ENCODE measurements at places on chromosomes 2 and 18.
A peak's percentile ranks its signal among the peaks of the same experiment; 100 is the strongest.

DNA sequence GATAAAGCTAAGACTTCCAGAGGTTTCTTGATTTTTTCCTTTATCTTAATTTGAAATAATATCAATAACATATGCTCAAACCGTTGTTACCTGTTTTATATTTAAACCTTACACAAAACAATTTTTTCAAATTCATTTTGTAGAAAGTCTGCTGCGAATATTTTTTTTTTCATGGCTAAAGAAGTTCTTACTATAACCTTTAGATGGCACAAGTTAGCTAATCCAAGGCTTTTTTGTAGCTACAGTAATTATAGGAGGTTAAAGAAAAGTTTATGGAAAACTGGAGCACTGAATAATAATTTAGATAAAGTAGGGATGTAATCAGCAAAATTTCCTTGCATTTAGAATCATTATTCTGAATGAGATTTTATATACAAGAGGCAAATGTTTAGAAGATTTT is 78.0 kb upstream of the PNPT1 start:
- DNase-seq, result no peak

DNA sequence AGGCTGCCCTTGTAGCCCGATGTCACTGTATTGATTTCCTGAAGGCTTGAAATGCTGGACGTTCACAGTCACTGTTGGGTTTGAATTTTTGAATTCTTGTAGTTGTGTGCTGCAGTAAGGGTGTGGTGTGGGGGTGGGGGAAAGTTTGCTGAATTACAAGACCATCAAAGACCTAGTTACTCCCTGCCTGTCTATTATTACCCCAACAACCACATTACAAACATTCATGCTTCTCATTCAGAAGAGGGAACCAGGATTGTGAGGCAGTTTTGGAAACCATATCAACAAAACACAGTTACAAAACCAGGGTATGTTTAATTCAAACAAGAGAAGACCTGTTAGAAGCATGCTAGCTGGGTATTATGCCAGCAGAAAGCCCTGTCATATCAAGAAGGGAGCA is 85.8 kb downstream of the CLHC1 start:
- DNase-seq, result no peak

DNA sequence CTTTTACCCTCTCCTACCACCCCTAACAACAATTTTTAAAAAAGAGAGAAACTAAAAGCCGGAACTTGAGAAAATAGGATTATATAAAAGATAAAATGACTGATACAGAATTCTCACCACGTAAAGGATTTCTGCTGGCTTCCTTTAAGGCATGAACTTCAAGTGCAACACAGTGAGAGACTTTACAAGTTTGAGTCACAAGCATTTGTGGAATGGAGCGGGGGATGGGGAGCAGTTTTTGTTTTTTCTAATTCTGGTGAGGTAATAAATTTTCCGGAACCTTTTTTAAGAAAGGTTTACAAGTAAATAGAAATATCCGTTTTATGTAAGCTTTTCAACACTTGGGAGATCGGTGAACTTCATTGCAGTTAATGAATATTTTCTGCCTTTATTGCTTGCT is 1.8 kb upstream of the CDH2 start:
- DNase-seq, result no peak

GRCh38 chr18:58803978-58804377 is 60.7 kb upstream of the ZNF532 start:
- no peak for DNase-seq

- no peak for DNase-seq
Measured at GRCh38 chr2:14451312-14451711, 181.2 kb upstream of the LRATD1 start.

GRCh38 chr2:185578322-185578721 is 160.3 kb upstream of the FSIP2 start:
- no peak for DNase-seq

DNA sequence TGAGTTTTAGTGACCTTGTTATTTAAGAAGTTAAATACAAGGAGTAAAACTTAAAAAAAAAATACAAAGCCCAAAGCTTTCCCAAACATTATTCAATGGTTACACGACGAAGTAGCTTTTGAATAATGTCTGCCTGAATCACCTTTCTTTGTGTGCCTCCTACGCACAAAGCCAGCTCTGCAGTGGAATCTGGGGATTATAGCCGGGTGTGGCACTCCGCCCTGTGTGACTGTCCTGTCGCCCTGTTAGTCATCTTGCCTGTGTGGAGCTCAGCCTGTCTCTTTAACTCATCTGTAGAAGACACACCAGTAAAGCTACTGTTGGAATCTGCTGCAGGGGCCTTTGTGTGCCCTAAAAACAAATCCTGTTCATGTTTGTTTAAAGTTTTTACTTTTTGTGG is 79.4 kb upstream of the TCF7L1 start:
- DNase-seq, result no peak

DNA sequence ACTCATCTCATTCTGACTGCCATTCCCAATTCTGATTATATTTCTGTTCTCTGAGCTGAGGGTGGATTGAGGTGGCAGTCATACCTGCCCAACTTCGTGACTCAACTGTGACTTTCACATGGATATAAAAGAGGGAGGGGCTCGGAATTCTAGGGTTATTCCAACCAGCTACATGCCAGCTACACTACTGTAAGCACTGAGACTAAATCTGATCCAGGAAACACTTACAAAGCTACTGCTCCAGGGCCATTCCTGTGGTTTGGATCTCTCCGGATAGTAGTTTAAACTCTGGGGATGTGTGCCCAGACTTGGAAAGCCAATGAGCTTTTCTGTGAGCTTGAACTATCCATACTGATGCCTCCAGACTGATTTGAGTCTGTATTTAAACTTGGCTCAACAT is 7.9 kb downstream of the MAP2 start:
- no peak for DNase-seq

DNA sequence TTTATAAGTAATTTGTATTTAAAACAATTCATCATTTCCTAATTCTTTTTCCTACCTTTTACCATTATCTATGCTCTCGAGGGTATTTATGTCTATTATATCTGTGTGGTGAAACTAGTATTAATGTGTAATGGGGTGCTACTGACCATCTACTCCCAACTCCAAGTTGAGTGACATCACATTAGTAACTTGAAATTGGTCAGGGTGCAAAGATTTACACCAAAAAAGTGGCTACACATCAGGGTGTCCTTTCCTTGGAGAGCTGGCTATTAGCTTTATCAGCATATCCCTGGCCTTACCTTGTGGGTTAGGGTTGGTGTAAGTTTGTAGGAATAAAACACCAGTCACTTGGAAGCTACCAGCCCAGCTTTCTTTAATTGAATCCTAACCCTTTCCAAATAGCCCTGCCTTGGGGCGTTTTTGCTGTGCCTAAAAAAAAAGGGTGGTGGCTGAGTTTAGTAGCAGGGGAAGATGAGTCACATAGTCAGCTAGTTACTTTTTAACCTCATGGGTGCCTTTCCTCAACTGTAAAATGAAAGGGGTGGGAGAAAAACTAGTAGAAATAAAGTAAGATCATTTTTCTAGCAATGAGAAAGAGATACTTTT is 14.0 kb downstream of the ANXA4 start:
- no peak for DNase-seq

DNA sequence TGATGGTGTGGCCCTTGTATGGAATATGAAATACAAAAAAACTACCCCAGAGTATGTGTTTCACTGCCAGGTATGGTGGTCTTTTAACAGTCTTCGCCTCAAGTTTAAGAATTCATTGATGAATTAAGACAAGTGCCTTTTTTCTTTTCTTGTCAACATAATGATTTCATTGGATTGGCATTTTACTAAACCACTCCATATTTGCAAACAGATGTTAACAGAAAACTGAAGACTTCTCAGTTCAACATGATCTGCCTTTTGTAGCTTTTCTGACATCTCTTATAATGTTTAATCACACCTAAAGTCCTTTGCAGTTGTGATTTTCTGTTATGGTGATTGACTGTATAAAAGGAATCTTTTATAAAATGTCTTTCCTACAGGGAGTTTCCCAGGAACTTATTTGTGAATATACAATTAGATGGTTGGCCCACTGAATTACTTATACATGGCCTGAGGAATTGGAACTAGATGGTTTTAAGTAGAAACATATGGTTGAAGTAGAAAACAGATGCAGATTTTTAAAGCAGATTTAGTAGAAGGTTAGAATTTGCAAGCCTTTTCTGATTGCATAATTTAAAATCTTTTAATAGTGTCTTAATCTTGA is 39.7 kb downstream of the DYNC1I2 start:
- DNase-seq, result no peak

GRCh38 chr2:213425618-213426017 is 141.4 kb downstream of the SPAG16 start:
- DNase-seq, result no peak

- no peak for DNase-seq
Measured at GRCh38 chr18:75739682-75740081, 312.2 kb upstream of the SMIM21 start.

GRCh38 chr2:172198908-172199307 is 96.2 kb upstream of the DLX2 start:
- no peak for DNase-seq

DNA sequence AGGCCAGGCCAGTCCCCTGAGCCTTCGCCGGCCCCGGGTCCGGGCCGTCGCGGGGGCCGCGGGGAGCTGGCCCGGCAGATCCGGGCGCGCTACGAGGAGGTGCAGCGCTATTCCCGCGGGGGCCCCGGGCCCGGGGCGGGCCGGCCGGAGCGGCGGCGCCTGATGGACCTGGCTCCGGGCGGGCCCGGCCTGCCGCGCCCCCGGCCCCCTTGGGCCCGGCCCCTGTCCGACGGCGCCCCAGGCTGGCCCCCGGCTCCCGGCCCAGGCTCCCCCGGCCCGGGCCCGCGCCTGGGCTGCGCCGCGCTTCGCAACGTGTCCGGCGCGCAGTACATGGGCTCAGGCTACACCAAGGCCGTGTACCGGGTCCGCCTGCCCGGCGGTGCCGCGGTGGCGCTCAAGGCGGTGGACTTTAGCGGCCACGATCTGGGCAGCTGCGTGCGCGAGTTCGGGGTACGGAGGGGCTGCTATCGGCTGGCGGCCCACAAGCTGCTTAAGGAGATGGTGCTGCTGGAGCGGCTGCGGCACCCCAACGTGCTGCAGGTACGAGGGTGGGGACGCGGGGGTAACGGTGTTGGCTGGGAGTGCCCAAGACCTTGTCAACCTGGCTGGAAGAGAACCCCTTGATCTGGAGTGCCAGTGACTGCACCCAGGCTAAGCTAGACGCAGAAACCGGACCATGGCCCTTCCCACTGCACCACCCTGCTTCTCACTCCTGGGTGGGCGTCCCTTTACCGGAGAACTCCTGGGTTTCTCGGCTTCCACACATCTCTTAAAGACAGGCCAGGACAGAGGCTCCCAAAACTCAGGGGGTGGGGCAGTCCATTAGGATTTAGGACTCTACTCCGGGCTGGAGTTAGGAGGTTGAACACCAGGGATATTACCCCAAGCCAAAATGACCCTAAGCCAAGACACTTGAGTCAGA is 739 bp downstream of the PKDCC start:
- DNase-seq, result no peak

DNA sequence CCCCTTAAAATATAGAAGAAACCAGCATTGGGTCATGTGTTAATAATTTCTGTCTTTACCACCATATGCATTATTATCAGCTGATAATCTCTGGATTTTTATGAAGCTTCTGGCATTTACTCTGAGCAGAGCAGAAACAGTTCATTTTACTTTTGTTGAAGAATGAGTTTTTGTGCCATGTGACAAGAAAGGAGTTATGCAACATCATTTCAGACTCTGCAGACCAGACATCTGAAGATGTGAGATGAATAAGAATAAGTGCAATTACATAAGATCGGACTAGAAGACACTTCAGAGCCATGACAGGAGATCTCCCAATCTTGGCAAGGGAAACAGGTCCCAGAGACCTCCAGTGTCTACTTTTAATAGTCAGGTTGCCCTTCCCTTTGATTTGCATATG is 869.4 kb upstream of the VRK2 start:
- no peak for DNase-seq

DNA sequence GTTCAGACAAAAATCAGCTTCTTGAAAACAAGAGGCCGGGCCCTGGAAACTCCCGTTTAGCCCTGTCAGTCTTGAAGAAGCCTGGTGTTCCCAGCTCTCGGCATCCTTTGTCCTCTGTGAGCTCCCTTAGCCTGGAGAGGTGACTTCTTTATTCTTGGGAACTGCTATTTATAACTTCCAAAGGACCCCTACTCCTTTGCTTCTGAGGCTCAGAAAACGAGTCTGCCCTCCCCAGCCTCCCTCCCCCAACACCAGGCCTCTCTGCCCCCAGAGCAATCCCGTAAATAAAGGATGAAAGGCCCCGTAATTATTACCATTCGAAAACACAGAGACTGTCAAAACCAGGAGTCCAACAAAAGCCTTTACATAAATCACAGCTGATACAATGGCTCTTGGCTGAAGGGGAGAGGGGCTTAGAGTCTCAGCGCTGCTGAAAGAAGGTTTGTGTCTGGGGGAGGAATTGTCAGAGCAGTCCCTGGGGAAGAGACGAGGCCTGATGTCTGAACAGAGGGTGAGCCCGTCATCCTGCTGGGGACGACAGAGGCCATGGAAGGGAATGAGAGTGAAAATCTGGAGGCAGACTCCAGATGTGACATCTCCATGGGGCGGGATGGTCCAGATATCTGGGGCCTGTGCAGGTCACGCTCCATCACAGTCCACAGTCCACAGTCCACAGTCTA is 283.0 kb downstream of the MYCN start:
- no peak for DNase-seq

- DNase-seq, result no peak
Measured at GRCh38 chr18:77960791-77961410, 711.3 kb downstream of the GALR1 start.

DNA sequence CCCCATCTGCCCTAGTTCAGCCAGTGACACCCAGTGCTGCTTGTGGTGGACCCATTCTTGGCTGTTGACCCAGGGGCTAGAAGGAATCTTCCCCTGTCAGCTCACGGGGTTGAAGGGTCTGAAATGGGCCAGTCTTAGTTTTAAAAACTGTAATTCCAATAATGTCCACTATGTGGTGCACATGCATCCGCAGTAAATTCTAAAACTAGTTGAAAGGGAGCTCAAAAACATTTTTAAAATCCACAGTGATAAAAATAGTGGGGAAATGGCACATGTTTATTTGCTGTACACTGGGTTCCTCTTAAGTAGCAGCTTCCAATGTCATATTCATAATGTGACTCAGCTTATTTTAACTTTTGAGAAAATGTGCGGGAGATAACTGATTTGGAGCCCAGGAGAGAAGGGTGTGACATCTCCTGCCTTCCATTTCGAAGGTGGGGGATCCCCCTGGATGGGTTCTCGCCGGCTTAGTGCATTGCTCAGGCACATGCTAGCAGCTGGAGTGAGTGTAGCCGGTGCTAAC is 32.8 kb downstream of the GRHL1 start:
- no peak for DNase-seq

DNA sequence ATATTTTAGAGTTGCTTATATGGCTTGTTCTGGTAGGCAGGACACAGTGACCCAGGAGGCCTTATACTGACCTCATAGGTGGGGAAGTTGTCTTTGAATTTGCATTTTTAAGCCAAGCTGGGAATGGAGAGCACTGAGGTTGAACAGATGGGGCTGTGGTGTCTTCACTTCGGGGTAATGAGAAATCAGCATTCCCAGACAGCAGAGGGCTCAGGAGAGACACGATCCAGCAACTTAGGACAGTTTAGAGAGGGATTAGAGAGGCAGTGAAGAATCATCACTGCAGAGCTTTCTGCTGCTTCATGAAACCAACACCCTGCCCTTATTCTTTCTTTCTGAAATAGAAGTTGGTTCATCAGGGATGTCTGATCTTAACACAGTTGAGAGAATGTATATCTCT is 202.4 kb downstream of the TDRD15 start:
- no peak for DNase-seq

- DNase-seq, result peak; percentile 18
Measured at GRCh38 chr2:74653985-74654882, at the start of gene SEMA4F. Gene SEMA4F, plus strand, starts transcription at chr2:74654247. Its CDS starts 130 bp downstream, at chr2:74654377.

Data from cortex of kidney (tissue), 1 donor.